ENCODE measurements at places on chromosomes 16 and 17. TPM values are rescaled to one million over a fixed set of nuclear protein-coding genes. Genes with fewer than 3 reads are reported as not detected.
A peak's percentile ranks its signal among the peaks of the same experiment; 100 is the strongest.

MRM3 gene
- total RNA-seq: 14.5 TPM

P2RX5 gene
- total RNA-seq: 0.89 TPM

CCL18 gene
- total RNA-seq: not detected

CHTF18 gene
- total RNA-seq: 90.0 TPM

BIRC5 gene
- total RNA-seq: 30.0 TPM

MYLK3 gene
- total RNA-seq: 0.75 TPM

DPEP3 gene
- not detected for total RNA-seq

SULT1A4 gene
- 3.3 TPM for total RNA-seq

NPIPA3 gene
- 1.3 TPM for total RNA-seq

DNA sequence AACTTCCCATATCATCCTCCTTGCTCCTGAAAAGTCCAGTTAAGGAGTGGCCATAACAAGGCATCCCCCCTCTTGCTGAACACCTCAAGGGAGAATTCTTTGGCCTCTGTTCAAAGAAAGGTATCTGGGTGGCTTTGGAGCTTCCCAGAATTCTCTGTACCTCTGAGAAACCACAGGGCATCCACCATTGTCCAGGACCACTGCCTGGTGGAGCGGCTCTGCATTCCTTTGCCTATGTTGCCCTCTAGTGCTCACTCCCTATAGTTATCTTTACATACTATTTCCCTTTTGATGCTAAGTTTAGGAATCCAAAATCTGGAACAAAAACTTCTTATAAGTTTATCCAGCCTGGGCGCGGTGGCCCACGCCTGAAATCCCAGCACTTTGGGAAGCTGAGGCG, 30.3 kb downstream of the CHD9NB start:
- no peaks in the 10 kb centered on the region for H3K4me1 ChIP-seq
- H3K36me3 ChIP-seq: no peaks in the 10 kb centered on the region
- H3K4me3 ChIP-seq: no peak overlapping the region
- no peaks in the 10 kb centered on the region for H3K27me3 ChIP-seq
- DNase-seq: peak; percentile 28

DNA sequence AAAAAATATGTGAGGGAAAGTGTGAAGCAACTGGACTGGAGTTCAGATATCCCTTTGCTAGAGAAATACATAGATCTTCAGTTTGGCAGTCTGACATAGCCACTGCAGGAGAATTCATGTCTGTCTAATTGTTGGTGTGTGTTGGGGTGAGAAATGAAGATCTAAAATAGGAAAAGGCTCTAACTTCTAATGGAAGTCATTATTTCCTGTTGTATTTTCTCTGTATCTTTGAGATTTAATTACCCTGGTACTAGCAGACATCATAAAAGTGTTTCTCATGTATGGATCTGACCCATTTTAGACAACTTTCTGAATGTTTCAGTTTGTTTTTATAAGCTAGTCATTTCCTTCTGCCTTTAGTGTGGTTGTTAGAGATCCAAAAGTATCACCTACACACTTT, 128.3 kb downstream of the NLK start:
- H3K4me3 ChIP-seq: no peak overlapping the region
- DNase-seq: no peak

- no peak overlapping the region for H3K27ac ChIP-seq
- no peak overlapping the region for H3K4me3 ChIP-seq
- H3K36me3 ChIP-seq: no peaks in the 10 kb centered on the region
- no peaks in the 10 kb centered on the region for H3K4me1 ChIP-seq
- peaks cover 13% of the 10 kb centered on the region for H3K27me3 ChIP-seq
Measured at GRCh38 chr17:5131146-5131715, 15.4 kb downstream of the USP6 start.

DNA sequence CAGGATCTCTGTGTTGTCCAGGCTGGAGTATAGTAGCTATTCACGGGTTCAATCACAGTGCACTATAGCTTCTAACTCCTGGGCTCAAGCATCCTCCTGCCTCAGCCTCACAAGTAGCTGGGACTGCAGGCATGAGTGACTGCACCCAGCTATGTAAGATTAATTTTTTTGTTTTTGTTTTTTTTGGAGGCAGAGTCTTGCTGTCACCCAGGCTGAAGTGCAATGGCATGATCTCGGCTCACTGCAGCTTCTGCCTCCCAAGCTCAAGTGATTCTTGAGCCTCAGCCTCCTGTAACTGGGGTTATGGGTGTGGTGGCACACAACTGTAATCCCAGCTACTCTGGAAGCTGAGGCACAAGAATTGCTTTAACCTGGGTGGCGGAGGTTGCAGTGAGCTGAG, 15.8 kb downstream of the PPM1D start:
- no peak for DNase-seq
- no peak overlapping the region for H3K27ac ChIP-seq
- peaks cover 1% of the 10 kb centered on the region for H3K4me1 ChIP-seq
- H3K27me3 ChIP-seq: no peaks in the 10 kb centered on the region

- H3K4me3 ChIP-seq: no peak overlapping the region
- no peaks in the 10 kb centered on the region for H3K27me3 ChIP-seq
- H3K36me3 ChIP-seq: peaks cover 10% of the 10 kb centered on the region
- DNase-seq: no peak
Measured at GRCh38 chr16:21986692-21987246, 14.1 kb downstream of the PDZD9 start.

GRCh38 chr16:59114790-59115189, 380.7 kb upstream of the GOT2 start:
- no peak overlapping the region for H3K4me3 ChIP-seq
- H3K27ac ChIP-seq: no peak overlapping the region
- no peaks in the 10 kb centered on the region for H3K36me3 ChIP-seq
- H3K27me3 ChIP-seq: no peaks in the 10 kb centered on the region

GRCh38 chr17:51770027-51770759, 388.3 kb downstream of the CA10 start:
- H3K27me3 ChIP-seq: no peaks in the 10 kb centered on the region
- H3K36me3 ChIP-seq: no peaks in the 10 kb centered on the region
- H3K4me3 ChIP-seq: no peak overlapping the region
- DNase-seq: no peak
- H3K4me1 ChIP-seq: no peaks in the 10 kb centered on the region
- H3K27ac ChIP-seq: no peak overlapping the region

DNA sequence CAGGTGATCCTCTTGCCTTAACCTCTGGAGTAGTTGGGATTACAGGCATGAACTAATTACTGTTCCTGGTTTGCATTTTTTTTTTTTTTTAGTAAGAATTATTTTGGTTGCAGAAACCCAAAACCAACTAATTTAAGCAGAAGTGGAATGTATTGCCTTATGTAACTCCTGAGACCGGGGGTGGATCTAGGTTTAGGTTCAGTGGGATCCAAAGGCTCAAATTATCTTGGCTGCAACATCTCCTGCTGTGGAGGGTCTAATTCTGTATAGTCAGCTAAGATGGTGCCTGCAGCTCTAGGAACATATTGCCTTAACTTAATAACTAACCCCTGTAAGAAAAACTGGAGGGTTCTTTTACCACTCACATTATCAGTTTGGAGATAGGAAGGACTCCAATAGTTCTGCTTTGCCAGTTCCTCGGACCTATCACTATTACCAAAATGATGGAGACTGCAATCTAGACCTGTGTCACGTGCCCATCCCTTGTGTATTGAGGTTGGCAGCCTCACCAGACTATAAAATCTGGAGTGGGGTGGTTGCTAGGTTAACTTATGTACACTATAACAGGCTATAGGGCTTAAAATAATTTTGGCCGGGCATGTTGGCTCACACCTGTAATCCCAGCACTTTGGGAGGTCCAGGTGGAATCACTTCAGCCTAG, 8.5 kb downstream of the SNTB2 start:
- H3K4me1 ChIP-seq: peaks cover 21% of the 10 kb centered on the region
- no peak overlapping the region for H3K4me3 ChIP-seq
- no peak overlapping the region for H3K27ac ChIP-seq
- peaks cover 5% of the 10 kb centered on the region for H3K36me3 ChIP-seq
- H3K27me3 ChIP-seq: no peaks in the 10 kb centered on the region

DNA sequence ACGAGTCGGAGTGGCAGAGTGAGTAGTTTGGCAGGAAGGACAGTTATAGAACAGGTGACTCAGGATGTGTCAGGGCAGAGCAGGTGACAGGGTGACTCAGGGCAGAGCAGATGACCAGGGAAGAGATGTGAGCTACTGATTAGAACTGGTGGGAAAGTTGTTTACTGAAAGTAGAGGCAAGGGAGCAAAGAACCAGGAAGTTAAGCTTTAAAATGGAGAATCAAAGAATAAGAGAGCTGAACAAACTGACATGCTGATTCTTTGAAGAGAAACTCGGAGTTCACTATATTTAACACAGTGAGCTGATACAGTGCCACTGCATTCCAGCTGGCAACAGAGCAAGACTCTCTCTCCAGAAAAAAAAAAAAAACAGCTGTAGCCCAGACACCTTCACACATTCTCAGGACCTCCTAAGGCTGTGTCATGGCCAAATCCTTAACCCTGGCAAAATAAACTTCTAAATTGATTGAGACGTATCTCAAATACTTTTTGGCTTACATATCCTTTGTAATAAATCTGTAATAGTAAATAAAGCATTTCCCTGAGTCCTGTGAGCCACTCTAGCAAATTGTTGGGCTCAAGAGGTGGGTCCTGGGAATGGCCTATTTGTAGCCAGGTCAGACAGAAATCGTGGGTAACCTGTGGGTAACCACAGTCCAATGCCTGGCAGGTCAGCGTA, 12.3 kb upstream of the UBE2I start:
- peak overlapping the region; percentile 69 for H3K27ac ChIP-seq
- H3K4me1 ChIP-seq: peaks cover 20% of the 10 kb centered on the region
- H3K27me3 ChIP-seq: peaks cover 8% of the 10 kb centered on the region
- no peaks in the 10 kb centered on the region for H3K36me3 ChIP-seq
- H3K4me3 ChIP-seq: no peak overlapping the region

- no peaks in the 10 kb centered on the region for H3K36me3 ChIP-seq
- H3K27ac ChIP-seq: peak overlapping the region; percentile 83
- no peaks in the 10 kb centered on the region for H3K27me3 ChIP-seq
- peaks cover 2% of the 10 kb centered on the region for H3K4me1 ChIP-seq
Measured at GRCh38 chr17:51097708-51098446, 22.8 kb downstream of the SPAG9 start.

GRCh38 chr16:63625126-63625525, 1496.7 kb downstream of the CDH11 start:
- no peak for DNase-seq
- H3K27ac ChIP-seq: no peak overlapping the region
- H3K36me3 ChIP-seq: no peaks in the 10 kb centered on the region
- H3K4me1 ChIP-seq: peaks cover 5% of the 10 kb centered on the region
- no peak overlapping the region for H3K4me3 ChIP-seq
- no peaks in the 10 kb centered on the region for H3K27me3 ChIP-seq

- no peak overlapping the region for H3K4me3 ChIP-seq
- peaks cover under 1% of the 10 kb centered on the region for H3K27me3 ChIP-seq
- no peaks in the 10 kb centered on the region for H3K36me3 ChIP-seq
- peaks cover 21% of the 10 kb centered on the region for H3K4me1 ChIP-seq
Measured at GRCh38 chr16:16830973-16831372, 452.0 kb downstream of the NPIPA7 start.

- peaks cover 28% of the 10 kb centered on the region for H3K27me3 ChIP-seq
- no peak overlapping the region for H3K27ac ChIP-seq
- H3K4me1 ChIP-seq: peaks cover 2% of the 10 kb centered on the region
Measured at GRCh38 chr17:50471009-50471905, 2.6 kb upstream of the CHAD start.

GRCh38 chr16:4691666-4692412, 1.5 kb upstream of the NUDT16L1 start:
- DNase-seq: no peak
- no peak overlapping the region for H3K4me3 ChIP-seq
- H3K4me1 ChIP-seq: peaks cover 1% of the 10 kb centered on the region

GRCh38 chr17:82836823-82837357, 2.9 kb downstream of the ZNF750 start:
- H3K27ac ChIP-seq: no peak overlapping the region
- peaks cover 6% of the 10 kb centered on the region for H3K4me1 ChIP-seq
- no peak for DNase-seq
- no peak overlapping the region for H3K4me3 ChIP-seq
- peaks cover 4% of the 10 kb centered on the region for H3K36me3 ChIP-seq

DNA sequence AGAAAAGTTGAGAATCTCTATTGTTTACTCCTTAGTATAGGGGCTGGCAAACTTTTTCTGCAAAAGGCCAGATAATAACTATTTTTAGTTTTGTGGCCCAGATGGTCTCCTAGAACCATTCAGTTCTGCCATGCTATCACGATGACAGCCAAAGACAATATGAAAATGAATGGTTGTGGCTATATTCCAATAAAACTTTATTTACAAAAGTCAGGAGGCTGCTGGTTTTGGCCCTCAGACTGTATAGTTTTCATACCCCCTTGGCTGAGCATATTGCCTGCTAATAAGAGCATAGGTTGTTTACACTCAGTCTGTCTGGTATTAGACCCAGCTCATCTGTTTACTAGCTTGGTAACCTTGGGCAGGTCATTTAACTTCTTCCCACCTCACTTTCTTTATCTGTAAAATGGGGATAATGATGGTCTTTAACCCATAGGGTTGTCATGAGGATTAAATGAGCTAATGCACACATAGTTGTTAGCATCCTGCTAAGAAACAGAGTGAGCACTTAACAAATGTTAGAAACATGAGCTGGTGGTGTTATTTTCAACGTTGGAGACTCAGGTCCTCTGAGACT, 156.3 kb downstream of the MSI2 start:
- peaks cover 56% of the 10 kb centered on the region for H3K4me1 ChIP-seq
- no peak overlapping the region for H3K27ac ChIP-seq
- no peak overlapping the region for H3K4me3 ChIP-seq

GRCh38 chr17:79325709-79326430, 251.2 kb downstream of the ENGASE start:
- H3K27me3 ChIP-seq: peaks cover 63% of the 10 kb centered on the region
- DNase-seq: peak; percentile 56
- no peaks in the 10 kb centered on the region for H3K36me3 ChIP-seq
- H3K27ac ChIP-seq: no peak overlapping the region
- no peaks in the 10 kb centered on the region for H3K4me1 ChIP-seq

- H3K36me3 ChIP-seq: no peaks in the 10 kb centered on the region
- no peaks in the 10 kb centered on the region for H3K27me3 ChIP-seq
- no peak overlapping the region for H3K4me3 ChIP-seq
- H3K27ac ChIP-seq: no peak overlapping the region
Measured at GRCh38 chr17:72840019-72840418, 252.5 kb downstream of the SLC39A11 start.

DNA sequence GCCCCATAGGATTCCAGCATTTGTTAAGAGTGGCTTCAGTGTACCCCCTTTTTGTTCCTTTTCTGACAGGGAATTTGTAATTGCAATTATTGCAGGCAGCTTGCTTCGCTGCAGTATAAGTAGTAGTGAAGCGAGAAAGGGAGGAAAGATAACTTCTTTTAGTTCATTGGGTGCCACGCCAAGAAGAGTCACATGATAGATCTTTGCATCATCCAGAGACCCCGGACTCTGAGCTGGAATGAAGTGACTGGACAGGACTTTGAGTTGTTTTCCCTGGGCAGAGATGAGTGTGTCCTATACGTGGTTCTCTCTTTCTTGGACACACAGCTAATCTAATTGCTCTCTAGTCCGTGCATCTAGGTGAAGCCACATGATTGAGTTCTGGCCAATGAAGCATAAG, 44.8 kb upstream of the PMFBP1 start:
- H3K36me3 ChIP-seq: peaks cover 9% of the 10 kb centered on the region
- peaks cover 13% of the 10 kb centered on the region for H3K27me3 ChIP-seq
- no peak overlapping the region for H3K27ac ChIP-seq
- no peak for DNase-seq

- peaks cover 3% of the 10 kb centered on the region for H3K27me3 ChIP-seq
- no peak overlapping the region for H3K4me3 ChIP-seq
- H3K4me1 ChIP-seq: no peaks in the 10 kb centered on the region
- no peaks in the 10 kb centered on the region for H3K36me3 ChIP-seq
- H3K27ac ChIP-seq: no peak overlapping the region
Measured at GRCh38 chr16:53091466-53092211, 36.8 kb downstream of the CHD9 start.

GRCh38 chr16:84947996-84948850, 63.1 kb downstream of the ZDHHC7 start:
- no peaks in the 10 kb centered on the region for H3K36me3 ChIP-seq
- no peak overlapping the region for H3K4me3 ChIP-seq
- peaks cover 9% of the 10 kb centered on the region for H3K4me1 ChIP-seq
- DNase-seq: no peak
- no peak overlapping the region for H3K27ac ChIP-seq
